GM23338 (cell line): ENCODE measurements at places on chromosomes 11 and 22. TPM values are rescaled to one million over a fixed set of nuclear protein-coding genes. Genes with fewer than 3 reads are reported as not detected.

GRCh38 chr22:30192427-30192826, 54.1 kb downstream of the LIF start:
- DNase-seq = no peak

Gene LDHAL6A
- 0.10 and 0.16 TPM in 2 replicates for polyA plus RNA-seq

DNA sequence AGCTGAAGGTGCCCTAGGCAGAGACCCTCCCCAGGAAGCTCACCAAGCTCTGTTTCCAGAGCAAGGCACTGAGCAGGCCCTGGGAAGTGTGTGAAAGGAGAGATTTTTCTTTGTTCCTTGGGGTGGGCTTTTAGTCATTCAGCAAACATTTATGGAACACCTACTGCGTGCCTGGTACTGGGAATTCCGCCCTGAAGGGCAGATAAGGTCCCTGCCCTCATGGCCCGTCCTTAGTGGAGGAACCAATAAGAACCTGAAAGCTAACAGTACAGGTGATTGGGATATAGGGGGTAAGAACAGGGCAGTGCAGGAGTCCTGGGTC, 3.9 kb downstream of the TMEM134 start:
- DNase-seq = peak; percentile 32

DNA sequence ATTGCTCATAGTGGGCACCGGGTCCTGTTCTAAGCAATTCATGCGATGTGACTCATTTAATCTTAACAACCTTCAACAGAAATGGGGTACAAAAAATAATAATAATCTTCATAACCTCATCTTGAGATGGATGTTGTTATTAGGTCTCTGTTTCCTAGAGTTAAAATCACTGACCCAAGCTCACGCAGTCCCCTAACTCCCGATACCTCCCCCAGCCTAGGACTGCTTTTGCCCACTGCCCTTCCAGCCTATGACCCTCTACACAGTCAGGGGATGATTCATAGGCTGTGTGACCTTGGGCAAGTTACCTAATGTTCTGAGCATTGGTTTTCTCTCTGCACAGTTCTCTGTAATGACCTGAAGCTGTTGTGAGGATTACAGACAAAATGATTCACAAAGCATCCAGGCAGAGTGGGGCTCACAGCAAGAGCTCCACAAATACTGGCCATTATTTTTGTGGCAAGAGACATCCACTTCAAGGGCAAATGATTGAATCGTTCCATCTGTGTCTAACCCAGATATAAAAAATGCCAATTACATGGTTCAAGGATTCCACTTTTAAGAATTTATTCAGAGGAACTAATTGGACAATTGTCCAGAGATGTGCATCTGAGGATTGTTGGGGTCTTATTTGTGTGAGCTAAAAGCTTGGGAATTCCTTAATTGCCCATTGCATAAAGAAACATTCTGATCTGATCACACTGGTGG, 20.0 kb downstream of the MTFP1 start:
- DNase-seq = no peak

Gene MN1
- polyA plus RNA-seq = 1.0 and 1.5 TPM in 2 replicates

- DNase-seq = no peak
These were observed 97.4 kb upstream of the PRDM11 start for GRCh38 chr11:45048870-45049691.

GRCh38 chr22:44023404-44024287, 456 bp upstream of the PARVB start:
- DNase-seq = peak; percentile 75

GRCh38 chr22:44460691-44461375, 37.2 kb downstream of the RTL6 start:
- no peak for DNase-seq

Gene ASCC2
- 31.3 and 34.6 TPM in 2 replicates for polyA plus RNA-seq

GRCh38 chr11:119776031-119776636, 47.1 kb upstream of the NECTIN1 start:
- DNase-seq = no peak

DNA sequence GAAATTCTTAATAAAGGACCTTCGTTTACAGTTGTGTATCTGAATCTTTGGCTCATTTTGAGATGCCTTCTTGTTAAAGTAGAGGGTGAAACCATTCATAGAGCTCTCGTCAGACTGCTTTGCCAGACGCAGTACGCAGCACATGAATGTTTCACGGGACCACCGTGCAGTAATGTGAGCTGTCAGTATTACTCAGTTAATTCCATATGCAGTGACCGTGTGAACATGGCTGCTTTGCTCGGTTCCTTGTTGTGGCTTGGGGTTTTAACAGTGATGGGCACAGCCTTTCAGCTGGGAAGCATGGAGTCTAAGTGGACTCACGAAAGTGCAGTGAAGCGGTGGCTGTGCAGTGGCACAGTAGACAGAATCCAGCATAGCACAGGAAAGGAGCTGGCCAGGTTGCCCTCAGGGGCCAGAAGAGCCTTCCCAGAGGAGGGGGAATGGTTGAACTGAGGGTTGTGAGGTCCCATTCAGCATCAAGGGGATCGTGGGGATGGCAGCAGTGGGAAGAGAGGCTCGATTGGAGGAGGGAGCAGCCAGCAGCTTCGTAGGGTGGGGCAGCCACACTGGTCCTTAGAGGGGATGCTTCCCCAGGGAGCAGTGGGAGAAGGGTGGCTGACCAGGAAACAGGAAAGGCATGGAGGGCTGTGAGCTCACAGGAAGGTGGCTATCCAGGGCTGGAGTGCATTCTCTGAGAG, 31.4 kb downstream of the PPFIA1 start:
- no peak for DNase-seq

Gene CSKMT
- polyA plus RNA-seq = 25.6 and 30.0 TPM in 2 replicates

- DNase-seq = no peak
These were observed 55.1 kb downstream of the MAML2 start for GRCh38 chr11:96287822-96288439.

DNA sequence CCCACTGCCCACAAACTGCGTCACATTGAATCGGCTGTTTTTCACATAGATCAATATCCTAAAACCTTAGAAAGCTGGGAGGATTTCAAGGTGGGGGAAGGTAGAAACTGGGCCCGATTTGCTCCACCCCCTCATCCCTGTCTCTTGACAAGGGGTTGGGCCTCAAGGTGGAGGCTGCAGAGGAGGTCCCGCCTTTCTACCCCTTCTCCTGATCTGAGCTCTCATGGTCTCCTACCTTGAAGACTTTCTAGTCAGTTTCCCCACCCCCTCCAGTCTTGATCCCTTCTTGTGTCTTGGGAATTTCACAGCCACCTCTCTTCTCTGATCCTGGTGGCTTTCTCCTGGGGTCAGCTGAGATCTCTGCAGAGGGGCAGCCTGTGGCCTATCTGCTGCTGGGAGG, 4.5 kb upstream of the STARD10 start:
- DNase-seq = peak; percentile 55

Gene OR51E1
- not detected in 2 replicates for polyA plus RNA-seq

DNA sequence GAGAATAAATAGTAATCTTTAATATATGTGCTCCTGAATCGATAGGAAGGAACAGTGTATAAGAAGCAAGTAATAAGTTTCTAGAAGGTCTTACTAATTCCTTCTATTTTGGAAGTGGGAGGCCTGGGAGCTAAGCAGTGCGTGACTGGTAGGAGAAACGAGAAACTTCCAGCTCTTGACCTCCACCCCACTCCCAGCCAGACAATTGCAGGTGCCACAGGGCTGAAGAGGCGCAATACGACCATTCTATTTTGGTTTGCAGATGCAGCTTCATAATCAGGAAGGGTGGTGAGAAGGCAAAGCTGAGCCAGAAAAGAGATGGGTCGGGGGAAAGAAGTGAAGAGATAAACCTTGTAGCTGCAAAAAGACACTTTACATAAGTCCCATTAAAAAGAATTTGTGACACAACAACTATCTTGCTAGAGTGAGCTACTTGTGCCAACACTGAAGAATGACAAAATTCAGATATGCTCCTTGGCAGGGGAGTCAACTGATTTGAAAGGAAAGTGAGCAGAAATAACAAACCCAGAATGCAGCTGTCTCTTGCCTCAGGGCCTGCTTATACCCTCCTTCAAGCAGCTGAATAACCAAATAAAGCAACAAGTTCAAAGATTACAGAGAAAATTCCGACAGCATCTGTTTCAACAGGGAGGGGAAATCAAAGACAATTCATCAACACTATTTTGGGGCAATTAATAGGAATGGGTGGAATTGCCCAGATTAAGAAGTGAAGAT, 35.1 kb downstream of the GRIA4 start:
- no peak for DNase-seq

DNA sequence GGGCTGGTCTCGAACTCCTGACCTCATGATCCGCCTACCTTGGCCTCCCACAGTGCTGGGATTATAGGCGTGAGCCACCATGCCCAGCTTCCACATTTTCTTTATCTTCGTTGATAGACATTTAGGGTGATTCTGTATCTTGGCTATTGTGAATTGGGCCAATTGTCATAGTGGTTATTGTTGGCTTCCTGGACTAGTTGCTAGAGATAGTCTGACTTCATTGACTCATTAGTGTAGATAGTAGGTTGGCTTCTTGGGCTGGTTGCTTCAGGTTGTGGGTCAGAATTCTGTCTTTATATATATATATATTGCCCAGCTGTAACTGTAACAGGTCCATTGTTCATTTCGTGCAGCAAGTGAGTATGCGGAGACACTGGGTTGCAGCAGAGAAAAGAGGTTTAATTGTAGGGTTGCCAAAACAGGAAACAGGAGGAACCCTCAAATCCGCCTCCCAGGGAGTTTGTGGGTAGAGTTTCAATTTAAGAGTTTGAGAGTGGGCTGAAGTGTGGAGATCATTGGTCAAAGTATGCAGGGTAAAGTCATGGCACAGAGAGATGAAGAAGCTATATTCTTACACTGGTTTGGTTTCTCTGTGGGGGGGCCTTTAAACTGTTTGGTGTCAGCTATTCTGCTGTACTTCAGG, 22.0 kb downstream of the ATG13 start:
- no peak for DNase-seq

Gene SLC6A5
- polyA plus RNA-seq = not detected in 2 replicates

Gene GRM5
- 0.12 and 0.23 TPM in 2 replicates for polyA plus RNA-seq

GRCh38 chr22:30225220-30225927, 21.2 kb downstream of the LIF start:
- no peak for DNase-seq

Gene LIF
- 1.2 and 1.8 TPM in 2 replicates for polyA plus RNA-seq

- peak; percentile 85 for DNase-seq
These were observed 14.1 kb downstream of the RPS13 start for GRCh38 chr11:17063171-17064002.

DNA sequence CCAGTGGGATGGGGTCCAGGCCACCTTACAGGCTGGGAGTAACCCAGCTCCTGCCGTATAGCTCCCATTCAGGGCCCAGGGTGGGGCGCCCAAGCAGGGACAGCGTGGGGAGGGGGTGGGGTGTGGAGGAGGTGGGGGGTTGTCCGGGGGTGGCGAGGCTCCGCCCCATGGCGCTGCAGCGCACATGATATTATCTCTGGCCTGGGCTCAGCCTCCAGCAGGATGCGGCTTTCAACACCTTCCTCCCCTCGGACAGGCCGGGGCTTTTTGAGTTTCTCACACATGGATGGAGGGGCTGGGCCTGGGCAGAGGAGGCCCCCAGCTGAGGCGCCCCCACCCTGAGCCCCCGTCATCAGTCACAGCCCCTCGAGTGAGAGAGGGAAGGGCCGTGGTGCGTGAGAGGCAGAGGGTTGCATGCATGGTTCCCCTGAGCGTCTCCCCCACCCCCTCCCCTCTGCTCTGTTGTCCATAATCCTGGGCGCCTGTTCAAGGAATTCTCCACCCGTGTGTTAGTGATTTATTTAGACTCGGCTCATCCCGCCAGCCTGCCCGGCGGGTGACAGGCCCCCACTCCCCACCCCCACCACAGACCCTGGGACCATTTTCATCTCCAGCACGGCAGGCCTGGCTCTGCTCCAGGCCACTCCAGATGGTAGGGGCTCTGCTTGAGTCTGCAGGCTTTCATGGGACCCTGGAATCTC, 44.9 kb downstream of the WNT11 start:
- DNase-seq = no peak

Gene MMP3
- polyA plus RNA-seq = 0.68 TPM in 1 of 2 replicates, not detected in the other

DNA sequence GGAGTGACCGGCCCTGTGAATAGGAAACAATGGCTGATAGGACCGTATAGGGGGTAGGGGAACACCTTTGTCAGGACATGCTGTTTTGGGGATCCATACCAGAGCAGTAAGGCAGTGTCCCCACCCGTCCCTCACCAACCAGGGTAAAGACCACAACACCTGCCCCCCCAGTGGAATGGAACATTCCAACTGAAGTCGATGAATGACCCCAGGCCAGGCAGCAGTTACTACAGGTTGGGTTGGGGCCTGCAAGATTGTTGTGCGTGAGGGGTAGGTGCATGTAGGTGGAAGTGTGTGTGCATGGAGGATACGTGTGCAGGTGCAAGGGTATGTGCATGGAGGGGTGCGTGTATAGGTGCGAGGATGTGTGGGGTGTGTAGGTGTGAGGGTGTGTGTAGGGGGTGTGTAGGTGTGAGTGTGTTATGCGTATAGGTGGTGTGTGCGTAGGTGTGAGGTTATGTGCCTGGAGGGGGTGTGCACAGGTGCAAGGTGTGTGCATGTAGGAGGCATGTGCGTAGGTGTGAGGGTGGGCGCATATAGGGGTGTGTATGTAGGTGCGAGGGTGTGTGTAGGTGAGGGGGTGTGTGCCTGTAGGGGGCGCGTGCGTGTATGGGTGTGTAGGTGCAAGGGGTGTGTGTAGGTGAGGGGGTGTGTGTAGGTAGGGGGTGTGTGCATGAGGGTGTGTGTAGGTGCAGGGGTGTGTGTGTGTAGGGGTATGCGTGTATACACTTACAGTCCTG, 32.9 kb downstream of the PISD start:
- DNase-seq = no peak

DNA sequence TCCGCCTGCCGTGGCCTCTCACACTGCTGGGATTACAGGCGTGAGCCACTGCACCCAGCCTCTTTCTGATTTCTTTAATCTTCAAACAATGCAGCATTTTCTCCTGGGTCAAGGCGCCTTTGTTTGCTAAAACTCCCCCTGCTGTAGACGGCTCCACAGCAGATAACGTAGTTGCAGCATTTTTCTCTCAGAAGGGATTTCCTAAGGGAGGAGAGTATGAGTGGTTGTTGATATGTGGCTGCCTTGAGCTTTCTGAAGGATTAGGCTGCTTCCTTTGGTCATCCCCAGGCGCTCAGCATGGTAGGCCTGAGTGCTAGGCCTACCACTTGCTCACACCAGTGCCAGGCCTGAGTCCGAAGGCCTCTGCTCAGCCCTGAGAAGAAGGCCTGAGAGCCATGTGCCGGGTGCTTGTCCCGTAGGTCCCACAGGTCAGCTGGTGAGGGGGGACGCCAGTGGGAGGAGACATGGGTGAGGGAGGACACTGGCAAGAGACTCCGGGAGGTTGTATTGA, 18.1 kb downstream of the SMARCB1 start:
- no peak for DNase-seq

GRCh38 chr11:133058501-133058900, 473.8 kb downstream of the OPCML start:
- peak; percentile 62 for DNase-seq

DNA sequence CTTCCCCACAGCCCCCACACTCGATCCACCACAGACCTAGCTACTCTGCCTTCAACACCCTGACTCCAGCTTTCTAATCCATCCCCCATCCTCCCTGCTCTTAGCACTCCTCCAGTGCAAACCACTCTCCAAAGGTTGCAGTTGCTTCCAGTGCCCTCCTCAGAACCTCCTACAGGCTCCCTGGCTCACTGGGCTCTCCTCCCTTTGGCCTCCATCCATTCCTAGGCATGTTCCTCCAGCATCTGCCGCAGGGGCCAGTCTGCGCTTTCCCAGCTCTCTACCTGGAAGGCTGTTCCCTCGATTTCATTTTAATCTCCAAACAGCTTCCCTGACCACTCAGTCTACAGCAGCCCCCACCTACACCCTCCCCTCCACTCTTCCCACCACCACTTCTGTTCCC, 133.8 kb downstream of the SPATA19 start:
- DNase-seq = no peak

GRCh38 chr22:20750461-20751184, 23.3 kb upstream of the SERPIND1 start:
- no peak for DNase-seq

Gene FDXACB1
- polyA plus RNA-seq = 1.6 TPM in 2 replicates

- no peak for DNase-seq
These were observed 9.2 kb upstream of the PHF21A start for GRCh38 chr11:46130286-46130940.
